Activated CD4-positive, alpha-beta T cell treated with anti-CD3 and anti-CD28 coated beads, Interleukin-2, amount 50 U/mL, for 16 hours (primary cell): ENCODE measurements at places on chromosomes 13 and 19.

DNA sequence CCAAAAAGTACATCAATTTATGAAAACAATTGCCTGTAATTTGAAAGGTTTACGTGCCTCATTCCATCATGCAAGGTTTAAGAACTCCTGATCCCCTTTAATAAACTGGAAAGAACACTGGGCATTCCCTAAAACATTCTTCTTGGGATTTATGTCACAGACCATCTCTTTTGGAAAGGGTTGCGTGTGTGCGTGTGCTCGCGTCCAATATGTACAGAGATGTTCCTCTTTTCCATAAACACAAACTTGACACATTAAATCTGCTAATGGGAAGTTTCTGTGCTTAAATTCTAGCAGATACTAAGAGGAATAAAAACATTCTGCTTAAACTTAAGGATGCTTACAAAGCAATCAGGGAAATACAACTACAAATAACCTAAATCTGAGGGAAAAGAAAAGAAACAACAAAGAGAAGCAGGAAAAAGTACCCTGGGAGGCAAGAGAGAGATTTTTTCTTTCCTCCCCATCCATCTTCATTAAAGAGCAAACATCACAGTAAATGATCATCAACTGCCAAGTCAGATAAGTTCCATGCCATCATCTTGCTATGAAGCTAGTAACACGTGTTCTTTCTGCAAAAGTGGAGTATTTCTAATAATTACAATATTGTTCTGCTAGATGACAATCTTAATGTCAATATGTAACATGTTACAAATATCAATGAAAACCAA, 83.7 kb downstream of the STK24 start:
- DNase-seq, result no peak

DNA sequence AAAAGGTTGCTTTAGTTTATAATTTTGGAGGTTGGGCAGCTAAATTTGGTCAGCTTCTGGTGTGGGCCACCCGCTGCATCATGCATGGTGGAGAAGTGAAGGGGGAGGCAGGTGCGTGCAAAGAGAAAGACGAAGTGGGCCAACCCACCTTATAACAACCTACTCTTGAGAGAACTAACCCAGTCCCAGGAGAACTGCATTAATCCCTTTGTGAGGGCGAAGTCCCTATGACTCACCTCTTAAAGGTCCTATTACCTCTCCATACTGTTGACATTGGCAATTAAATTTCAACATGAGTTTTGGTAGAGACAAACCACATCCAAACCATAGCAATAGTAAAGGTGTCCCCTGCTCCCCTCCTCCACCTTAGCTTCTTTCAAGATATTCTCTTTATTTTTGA, 7.7 kb upstream of the FGF9 start:
- no peak for DNase-seq

GRCh38 chr19:42325896-42326771, 699 bp downstream of the MEGF8 start:
- no peak for DNase-seq

DNA sequence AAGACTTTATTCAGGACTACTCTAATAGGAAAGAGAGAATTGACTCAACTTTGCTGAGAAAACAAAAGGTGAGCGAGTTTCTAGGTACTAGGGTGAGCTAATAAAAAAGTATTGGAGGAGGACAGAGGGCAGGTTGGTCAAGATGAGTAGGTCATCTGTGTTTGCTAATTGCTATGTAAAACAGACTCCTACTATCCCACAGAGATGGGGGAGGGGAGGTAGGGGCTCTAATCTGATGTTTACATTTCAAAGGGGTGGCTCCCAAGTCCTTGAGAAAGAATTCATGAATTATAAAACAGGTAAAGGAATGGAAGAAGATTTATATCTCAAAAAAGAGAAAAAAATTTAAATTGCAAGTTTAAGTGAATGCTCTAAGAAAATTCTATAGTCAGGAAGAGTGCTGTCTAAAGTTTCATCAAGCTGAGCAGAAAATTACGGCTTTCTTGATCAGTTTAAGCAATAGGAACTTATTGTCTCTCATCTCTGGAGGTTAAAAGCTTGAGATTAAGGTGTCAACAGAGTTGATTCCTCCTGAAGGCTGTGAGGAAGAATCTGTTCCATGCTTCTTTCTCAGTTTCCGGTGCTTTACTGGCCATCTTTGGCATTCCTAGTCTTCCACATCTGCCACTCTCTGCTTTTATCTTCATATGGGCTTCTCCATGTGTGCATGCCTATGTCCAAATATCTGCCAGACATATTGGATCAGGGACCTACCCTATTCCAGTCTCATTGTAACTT, 790.3 kb downstream of the SLITRK5 start:
- no peak for DNase-seq

DNA sequence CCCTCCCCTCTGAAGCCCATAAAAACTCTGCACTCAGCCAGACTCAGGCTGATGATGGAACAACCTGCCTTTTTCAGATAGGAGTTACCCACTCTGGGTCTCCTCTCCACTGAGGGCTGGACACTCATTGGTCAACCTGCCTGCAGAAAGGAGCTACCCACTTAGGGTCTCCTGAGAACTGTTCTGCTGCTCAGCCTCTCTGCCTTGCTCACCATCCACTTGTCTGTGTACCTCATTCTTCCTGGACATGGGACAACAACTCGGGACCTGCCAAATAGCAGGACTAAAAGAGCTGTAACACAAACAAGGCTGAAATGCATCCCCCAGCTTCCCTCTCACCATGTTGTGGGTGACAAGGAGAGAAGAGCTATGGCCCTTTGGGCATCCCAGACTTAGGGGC, 18.4 kb upstream of the RCBTB2 start:
- DNase-seq, result no peak

GRCh38 chr13:30618186-30618929, 638 bp downstream of the USPL1 start:
- DNase-seq, result peak; percentile 14

- no peak for DNase-seq
Measured at GRCh38 chr19:10419200-10419645, 1.1 kb upstream of the PDE4A start.
